ENCODE measurements at places on chromosomes 5 and 9.

- no peak for DNase-seq
Measured at GRCh38 chr5:1792842-1793266, 6.8 kb downstream of the MRPL36 start.

- DNase-seq = no peak
Measured at GRCh38 chr5:131209506-131210150, 38.9 kb downstream of the LYRM7 start.

GRCh38 chr9:134259708-134260107, 66.5 kb upstream of the RXRA start:
- no peak for DNase-seq

DNA sequence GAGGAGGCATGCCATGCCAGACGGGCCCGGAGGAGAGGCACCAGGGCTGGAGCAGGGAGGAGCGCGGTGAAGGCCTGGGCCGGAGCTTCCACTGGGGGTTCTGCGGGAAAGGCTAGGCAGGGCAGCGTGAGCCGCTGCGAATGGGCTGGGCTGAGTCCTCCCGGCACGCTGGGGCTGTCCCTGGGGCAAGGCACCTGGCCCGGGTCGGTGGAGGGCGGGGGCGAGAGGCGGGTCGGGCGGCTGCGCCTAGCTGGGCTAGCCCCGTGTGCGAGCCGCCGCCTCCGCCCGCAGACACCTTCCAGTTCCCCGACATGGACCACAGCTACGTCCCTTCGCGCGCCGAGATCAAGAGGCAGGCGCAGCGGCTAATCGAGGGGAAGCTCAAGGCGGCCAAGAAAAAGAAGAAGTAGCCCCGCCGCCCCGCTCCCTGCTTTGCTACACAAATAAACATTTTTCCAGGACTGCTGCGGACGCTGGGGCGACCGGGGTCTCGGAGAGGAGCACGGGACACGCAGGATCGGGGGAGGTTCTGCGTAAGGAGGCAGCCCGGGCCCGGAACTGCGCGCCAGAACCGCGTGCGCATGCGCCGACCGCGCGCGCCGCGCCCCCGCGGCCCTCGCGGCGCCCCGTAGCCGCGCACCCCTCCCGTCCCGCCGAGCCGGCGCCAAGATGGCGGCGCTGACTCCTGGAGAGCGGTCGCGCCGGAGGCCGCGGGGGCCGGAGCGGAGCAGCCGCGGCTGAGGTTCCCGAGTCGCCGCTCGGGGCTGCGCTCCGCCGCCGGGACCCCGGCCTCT, at the start of gene RABL6:
Gene RABL6 (plus strand): TSS at position 668 of the 794 bp plus-strand sequence. CDS start 249 bp downstream, outside the sequence.
- peak; percentile 54 for DNase-seq

DNA sequence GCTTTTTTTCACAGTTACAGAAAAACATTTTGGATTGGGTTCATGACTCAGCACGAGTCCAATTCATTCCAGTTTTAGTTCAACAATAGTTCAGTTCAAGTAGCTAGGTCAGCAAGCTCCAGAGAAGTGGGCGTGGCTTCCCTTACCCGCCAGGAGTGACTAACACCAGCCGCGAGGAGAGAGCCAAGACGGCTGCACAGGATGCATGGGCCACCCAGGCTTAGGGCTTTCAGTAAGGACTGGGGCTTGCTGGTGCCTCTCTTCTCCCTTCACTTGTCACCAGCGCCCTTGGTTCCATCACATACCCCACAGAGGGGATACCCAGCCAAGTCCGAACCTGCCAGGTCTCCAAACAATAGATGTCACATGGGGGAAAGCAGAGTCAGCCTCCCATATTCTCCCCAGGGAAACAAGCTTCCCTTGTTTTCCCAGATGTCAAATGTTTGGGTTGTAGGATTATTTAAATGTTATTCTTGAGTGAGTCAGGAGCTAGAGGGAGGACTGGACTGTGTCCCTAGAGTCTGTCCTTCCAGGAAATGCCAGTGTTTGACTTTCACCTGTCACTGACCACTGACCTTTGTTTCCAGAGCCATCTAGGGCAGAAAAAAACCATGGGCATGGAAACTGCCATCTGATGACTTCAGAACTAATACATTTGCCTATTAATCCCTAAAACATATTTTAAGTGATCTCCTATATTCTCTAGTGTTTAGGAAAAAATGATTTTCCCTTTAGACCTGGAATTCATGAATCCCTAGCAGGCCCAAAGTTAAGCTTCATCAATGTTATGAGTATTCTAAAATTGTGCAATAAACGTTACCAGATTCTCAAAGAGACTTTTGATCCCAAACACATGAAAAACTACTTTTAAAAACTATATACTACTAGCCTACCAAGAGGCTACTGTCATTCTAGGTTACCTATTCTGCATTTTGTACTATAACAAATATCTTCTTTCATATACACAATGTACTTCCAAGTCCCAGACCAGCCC, 51.9 kb downstream of the NIPAL4 start:
- no peak for DNase-seq

DNA sequence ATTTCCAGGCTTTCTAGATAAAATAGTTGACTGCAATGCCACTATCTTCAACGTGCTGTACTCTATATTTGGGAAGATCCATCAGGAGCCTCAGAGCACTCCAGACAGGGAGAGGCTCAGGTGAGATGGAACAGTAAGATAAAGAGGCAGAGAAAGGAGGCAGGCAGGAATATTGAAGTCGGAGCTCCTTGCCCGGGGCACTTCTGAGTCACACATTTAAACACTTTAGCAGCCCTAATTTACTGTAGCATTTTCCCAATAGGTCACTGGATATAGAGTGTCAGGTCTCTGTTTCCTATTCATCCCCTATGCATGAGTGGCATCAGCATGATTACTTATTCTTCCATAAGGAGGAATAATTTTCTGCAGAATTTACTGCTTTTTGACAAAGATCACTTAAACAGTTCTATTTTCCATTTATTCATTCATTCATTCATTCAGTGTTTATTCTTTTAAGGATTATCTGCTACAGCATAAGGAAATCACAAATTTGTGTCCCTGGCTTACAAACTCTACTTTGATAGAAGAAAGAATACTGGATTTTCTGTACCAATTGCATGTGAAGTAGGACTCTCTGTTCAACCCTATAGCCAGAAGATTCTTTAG, 170.7 kb downstream of the MAPKAP1 start:
- DNase-seq = no peak

- no peak for DNase-seq
Measured at GRCh38 chr5:112869948-112870347, 8.9 kb downstream of the SRP19 start.

DNA sequence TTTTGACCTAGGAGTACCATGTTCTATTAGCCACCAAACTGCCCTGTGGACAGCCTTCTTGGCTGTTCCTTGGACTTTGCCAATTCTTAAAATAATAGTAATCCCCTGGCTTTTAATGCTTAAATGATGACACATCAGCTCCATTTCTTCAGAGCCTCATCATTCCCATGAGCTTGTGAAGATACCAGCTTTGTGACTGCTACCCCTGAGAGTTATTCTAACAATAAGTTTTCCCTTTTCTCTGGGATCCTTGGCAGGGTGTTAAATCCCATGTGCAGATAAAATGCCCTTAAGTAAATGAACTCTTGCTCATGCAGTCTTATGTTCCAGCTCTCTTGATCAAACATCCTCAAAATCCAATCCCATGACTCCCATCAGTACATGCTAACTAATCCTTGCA, 415.3 kb downstream of the CETN3 start:
- DNase-seq = no peak

- DNase-seq = no peak
Measured at GRCh38 chr5:1808439-1808838, 7.2 kb downstream of the NDUFS6 start.

- no peak for DNase-seq
Measured at GRCh38 chr5:133890776-133891280, 77.6 kb downstream of the C5orf15 start.

- no peak for DNase-seq
Measured at GRCh38 chr9:131386281-131386680, 7.6 kb upstream of the PRRC2B start.

GRCh38 chr5:10277773-10278630, 27.9 kb downstream of the CCT5 start:
- no peak for DNase-seq

GRCh38 chr9:120521101-120521500, 58.9 kb downstream of the CDK5RAP2 start:
- DNase-seq = no peak

DNA sequence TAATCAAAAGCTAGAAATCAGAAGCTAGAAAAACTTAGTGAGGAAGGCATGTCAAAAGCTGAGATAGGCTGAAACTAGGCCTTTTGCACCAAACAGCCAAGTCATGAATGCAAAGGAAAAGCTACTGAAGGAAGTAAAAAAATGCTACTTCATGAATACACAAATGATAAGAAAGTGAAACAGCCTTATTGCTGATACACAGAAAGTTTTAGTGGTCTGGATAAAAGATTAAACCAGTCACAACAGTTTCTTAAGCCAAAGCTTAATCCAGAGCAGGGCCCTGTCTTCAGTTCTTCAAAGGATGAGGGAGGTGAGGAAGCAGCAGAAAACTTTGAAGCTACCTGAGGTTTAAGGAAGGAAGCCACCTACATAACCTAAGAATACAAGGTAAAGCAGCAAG, 102.5 kb upstream of the SH3GL2 start:
- no peak for DNase-seq

GRCh38 chr5:43156388-43156787, 35.6 kb upstream of the NIM1K start:
- no peak for DNase-seq

- no peak for DNase-seq
Measured at GRCh38 chr5:138495351-138495750, 30.1 kb downstream of the EGR1 start.

- no peak for DNase-seq
Measured at GRCh38 chr5:173591056-173591514, 25.4 kb downstream of the BOD1 start.

DNA sequence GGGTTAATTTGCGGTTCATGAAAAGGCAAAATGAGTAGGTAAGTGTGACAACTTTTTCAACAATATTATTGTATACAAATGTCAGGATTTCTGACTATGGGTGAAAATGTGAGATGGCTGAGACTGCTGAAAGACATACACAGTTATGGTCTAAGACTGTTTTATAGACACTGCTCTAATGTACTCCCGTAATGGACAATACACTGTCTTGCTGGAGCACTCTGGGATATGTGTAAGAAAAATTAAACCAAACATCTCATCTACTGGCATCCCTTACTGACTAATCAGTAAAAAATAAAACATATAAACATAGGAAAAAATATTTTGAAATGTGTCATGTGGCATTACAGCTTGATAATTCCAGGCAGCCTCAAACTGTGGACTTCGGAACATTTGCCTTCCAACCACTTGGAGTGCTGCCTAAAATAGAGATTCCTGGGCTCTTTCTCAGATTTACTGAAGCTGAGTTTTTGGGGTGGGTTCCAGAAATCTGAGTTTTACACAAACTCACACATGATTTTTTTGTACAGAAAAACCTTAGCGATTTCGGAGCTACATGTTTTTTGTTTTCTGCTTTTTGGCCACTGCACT, 233.9 kb upstream of the TBCA start:
- DNase-seq = no peak

GRCh38 chr9:33750839-33751339, 44.5 kb upstream of the PRSS3 start:
- no peak for DNase-seq

- no peak for DNase-seq
Measured at GRCh38 chr9:86020731-86021130, 78.6 kb downstream of the GOLM1 start.

DNA sequence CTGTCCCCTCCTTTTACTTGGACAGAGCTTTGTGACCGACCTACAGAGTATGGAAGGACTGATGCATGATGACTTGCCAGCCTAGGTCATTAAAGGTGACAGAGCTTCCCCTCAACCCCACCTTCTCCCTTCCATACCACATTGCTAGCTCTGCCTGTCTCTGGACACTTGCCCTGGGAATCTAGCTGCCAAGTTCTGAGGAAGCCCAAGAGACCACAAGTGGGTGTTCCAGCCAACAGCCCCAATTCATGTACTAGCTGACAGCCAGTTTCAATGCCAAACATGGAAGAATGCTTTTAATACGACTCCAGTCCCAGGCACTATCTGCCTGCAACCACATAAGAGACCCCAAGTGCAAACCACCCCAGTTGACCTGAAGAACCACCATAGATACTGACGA, 477.1 kb downstream of the SPOCK1 start:
- DNase-seq = no peak

GRCh38 chr5:160087199-160087598, 32.1 kb downstream of the PWWP2A start:
- no peak for DNase-seq

- DNase-seq = no peak
Measured at GRCh38 chr5:155418960-155419579, 405.5 kb downstream of the KIF4B start.

GRCh38 chr9:126788046-126788445, 16.8 kb upstream of the ZBTB43 start:
- no peak for DNase-seq

DNA sequence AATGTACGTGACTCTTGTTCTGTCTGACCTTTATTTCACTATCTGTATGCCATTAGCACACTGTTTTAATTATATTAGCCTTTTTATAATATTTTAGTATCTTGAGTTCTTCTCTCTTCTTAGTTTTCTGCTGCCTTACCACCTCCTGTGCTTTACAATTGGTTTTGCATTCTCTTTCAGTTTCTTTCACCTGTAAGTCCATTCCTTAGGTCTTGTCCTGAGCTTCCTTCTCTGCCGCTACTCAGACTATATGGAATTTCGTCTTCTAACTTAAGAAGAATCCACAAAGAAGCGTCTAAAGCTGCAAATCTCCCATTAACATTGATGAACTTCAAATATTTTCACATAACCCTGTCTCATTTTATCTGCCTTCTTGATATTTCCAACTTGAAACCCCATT, 642.9 kb downstream of the MAT2B start:
- no peak for DNase-seq

DNA sequence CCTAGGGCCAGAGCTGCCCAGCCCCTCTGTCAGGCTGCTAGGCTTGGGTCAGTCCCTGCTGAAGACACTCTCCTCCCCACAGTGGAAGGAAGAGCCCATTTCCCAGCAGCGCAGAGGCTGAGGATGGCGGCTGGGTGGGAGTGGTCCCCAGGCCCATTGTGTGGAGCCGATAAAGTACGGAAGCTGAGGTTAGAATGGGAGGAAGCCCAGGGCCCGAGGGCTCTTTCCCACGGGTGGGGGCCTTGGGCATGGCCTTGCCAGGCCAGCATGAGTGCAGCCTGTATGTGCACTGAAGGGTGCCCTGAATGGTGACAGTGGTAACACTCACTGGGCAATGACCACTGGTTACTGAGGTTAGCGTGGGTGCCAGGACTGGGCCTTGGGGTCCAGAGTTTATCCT, 125.9 kb downstream of the RGS3 start:
- DNase-seq = no peak

- DNase-seq = no peak
Measured at GRCh38 chr9:38437193-38437823, 13.1 kb upstream of the IGFBPL1 start.

DNA sequence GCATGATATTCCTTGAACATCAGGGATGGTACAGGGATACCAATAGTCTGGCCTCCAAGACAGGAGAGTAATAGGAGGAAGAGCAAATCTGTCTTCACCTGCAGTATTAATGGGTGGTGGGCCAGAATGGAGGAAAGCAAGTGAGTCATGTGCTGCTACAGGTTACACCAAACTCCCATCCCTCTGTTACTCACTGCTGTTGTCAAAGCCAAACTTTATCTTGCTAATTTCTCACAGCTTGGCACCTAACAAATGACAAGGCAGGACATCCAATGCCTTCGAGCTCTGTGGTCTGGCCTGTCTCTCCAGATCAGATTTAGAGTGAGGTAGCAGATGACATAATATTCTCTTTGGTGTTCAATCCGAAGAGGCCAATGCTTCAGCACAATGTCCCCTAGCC, 26.8 kb downstream of the PLAC8L1 start:
- DNase-seq = no peak
